ENCODE measurements at places on chromosomes 12 and 14.

DNA sequence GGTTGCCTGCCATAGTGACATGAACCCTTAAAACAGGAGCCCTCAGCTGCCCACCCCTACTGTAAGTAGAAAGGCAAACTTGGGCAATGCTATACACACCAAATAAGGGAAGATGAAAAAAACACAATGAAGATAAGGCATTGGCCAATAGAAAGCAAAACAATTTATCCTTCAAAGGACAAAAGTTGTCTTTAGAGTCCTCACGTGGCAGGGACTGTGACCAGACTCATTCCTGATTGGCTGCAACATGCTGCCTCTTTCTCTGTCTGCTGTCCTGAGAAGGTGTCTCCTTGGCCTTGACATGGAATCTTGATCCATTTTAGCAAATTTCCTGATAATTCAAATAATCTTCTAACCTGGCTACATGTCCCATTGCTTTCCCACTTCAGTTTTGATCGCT is 131.9 kb downstream of the GPR135 start:
- DNase-seq: no peak

GRCh38 chr12:124425667-124426066 is 130.8 kb downstream of the RFLNA start:
- DNase-seq: no peak

GRCh38 chr12:113162102-113163029 is 12.8 kb downstream of the CFAP73 start:
- no peak for DNase-seq

GRCh38 chr12:52296572-52297215 is 5.4 kb upstream of the KRT81 start:
- DNase-seq: no peak

DNA sequence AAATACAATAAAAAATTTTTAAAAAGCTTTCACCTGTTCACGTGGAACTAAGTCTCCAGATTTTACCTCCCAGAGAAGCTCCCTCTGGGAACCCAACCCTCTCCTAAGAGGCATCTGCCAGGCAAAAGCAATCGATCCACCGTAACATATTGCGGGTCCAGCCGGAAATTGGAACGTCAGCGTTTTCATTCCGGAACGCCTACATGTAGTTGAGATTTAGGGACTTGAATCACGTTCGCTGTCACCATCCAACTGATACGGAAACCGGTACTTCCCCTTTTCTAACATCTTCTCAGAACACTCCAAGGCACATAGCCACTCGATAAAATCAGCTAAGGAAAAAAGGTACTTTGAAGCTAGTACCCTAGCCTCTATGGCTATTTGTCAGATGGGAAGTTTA is 70.3 kb downstream of the COX16 start:
- DNase-seq: no peak

DNA sequence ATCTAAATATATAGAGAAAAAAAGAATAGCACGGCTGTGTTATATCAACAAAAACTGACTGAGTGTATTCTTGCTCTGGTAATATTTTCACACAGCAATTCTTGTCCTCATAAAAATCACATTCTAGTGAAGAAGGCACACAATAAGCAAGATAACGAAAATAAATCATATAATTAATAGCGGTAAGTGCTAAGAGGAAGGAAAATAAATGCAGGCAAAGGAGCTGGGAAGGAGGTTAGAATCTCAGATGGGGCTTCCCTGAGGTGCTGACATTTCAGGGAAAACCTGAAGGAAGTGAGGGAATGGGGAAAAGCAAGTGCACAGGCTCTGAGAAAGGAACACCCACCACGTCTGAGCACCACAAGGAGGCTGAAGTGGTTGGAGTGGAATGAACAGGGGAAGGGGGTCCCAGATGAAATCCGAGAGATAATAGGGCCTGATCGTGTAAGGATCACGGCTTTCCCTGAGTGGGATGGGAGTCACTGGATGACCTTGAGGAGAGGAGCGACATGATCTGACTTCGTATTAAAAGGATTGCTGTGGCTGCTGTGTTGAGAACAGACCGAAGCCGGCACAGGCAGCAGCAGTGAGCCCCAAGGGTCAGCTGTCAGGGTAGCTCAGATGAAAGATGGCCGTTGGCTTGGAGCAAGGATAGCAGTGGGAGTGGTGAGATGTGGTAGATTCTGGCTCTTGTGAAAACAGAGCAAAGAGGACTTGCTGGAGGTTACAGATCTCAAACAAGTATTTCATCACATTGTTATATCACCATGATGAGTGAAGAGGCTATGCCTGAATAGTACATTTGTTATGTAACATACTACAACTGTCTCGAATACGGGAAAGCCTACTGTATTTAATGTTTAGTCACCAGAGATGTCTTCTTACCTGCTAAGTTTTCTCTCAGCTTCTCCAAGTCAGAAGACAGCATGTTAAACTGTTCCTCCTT is 67.1 kb upstream of the VPS33A start:
- DNase-seq: no peak

DNA sequence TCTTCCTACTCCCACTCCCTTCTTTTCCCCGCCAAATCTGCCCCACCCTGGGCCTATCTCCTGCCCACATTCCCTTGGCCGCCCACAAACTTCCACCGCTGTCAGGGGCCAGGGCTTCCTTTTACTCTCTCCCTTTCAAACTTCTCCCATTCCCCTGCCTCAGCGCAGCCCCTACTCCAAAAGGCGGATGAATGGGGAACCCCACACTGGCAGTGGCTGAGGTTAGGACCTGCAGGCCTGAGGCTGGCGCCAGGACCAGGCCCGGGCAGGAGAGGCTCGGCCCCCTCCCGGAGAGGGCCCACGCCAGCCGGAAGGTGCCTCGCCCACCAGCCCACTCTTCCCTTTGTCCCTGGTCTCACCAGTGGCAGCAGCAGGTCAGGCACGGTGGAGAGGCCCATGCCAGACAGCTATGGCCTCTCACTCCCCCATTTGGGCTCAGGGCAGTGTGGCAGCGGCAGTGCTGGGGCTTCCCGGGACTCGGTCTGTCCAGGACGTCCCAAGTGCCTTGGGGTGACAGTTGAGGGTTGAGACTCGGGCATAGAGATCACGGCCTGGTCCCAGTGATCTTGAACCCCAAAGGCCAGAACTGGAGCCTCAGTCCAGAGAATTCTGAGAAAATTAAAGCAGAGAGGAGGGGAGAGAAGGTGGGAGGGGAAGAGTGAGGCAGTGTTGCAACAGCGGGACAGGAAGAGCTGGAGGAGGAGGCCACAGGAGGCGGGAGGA is at the start of gene TNFRSF1A:
Gene TNFRSF1A, minus strand, starts transcription at position 660 of the 723 bp plus-strand sequence. Its CDS starts 262 bp downstream, at position 398.
- peak; percentile 31 for DNase-seq

GRCh38 chr12:6294156-6295093 is 16.1 kb upstream of the PLEKHG6 start:
- DNase-seq: no peak

DNA sequence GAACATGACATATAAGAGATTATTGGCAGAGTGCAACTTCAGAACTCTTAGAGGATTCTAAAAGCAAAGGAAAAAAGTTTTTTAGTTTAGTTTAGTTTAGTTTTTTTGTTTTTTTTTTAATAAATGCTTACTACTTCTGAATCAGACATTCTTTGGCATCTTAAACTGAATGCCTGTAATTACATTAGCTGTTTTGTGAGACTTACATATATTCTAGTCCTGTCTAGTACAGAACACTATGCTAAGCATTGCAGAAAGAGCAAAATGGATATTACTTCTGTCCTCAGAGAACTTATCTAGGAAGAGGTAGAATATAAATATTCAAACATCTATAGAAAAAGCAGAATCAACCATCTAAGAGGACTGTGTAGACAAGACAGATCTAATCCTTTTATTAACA is 133.2 kb downstream of the RAD51B start:
- no peak for DNase-seq

DNA sequence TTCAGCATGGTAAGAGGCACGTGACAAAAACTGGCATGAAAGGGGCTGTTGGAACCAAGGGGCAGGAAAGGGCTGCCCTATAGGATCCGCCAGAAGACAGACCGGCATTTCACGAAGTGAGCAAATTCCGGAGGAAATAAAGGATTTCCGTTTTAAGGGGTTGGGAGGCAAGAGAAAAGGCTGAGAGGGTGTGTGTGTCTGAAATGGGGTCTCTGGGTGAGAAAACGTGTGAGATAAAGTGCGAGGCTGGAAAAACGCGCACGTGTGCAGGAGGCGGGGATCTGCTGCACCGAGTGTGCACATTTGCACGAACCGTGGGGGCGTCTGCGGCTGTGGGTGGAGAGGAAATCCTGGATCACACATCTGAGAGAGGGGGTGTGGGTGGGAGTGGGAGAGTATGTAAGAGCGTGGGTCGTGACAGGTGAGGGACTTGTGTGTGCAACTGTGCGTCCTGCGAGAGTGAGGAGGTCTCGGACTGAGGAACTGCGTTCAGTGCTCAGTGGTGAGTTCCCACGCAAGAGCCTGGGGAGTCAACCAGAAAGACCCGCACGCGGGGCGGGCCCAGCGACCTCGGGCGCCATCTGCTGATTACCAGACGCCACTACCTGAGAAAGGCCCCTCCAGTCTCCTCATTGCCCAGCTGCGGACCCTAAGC is 37.0 kb upstream of the P2RX7 start:
- peak; percentile 63 for DNase-seq

GRCh38 chr14:64684091-64684490 is 20.1 kb upstream of the PLEKHG3 start:
- no peak for DNase-seq

DNA sequence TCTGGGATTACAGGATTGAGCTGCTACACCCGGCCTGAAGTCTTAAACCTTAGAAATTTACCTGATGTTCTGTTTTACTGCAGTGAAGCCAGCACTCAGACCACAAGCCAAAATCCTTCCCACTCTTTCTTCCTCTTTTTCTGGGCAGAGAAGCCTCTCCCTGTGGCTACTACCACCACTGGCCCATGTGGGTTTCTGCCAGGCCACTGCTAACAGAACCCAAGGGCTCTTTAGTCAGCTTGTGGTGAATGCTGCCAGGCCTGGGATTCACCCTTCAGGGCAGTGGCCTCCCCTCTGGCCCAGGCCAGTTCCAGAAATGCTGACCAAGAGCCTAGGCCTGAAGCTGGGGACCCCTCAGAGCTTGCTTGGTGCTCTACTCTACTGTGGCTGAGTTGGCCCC is 35.3 kb downstream of the GAS2L3 start:
- no peak for DNase-seq

DNA sequence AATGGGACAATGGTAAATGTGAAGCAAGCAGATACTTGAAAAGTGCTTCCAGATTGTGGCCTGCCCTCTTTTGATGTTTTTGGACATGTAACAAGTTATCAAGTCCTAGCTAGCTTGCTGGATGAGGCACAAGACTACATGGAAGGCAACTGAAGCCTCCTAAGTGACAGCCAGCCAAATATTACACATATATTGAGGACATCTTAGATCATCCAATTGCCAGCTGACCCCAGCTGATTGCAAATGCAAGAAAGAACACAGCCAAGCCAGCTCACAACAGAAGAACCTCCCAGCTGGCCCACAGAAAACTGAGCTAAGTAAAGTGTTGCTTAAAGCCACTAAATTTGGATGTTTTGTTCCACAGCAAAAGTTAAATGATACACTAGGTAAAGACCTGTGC is 156.9 kb downstream of the SRGAP1 start:
- no peak for DNase-seq

GRCh38 chr12:460261-461230 is 807 bp downstream of the B4GALNT3 start:
- DNase-seq: no peak

DNA sequence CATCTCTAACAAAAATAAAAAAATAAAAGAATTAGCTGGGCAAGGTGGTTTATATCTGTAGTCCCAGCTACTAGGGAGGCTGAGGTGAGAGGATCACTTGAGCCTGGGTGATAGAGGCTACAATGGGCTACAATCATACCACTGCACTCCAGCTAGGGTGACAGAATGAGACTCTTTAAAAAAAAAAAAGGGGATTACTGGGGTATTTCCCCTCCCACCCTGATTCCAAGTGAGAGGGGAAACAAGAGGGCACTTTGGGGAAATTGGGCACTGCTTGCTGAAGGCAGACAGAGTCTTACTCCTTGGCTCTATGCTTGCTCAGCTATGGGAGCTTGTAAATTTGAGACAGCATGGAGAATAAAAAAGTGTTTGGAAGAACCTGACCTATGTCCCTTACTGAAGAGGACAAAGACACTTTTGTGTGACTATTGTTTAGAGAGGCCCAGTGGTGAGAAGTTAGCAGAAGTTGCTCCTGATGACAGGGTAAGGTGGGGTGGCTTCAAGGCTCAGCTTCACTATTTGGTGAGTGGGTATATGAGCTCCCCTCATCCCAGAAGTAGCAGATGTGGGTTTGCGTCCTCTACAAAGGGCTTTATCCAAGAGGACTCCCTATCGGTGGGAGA is 44.0 kb downstream of the KLRG1 start:
- no peak for DNase-seq

DNA sequence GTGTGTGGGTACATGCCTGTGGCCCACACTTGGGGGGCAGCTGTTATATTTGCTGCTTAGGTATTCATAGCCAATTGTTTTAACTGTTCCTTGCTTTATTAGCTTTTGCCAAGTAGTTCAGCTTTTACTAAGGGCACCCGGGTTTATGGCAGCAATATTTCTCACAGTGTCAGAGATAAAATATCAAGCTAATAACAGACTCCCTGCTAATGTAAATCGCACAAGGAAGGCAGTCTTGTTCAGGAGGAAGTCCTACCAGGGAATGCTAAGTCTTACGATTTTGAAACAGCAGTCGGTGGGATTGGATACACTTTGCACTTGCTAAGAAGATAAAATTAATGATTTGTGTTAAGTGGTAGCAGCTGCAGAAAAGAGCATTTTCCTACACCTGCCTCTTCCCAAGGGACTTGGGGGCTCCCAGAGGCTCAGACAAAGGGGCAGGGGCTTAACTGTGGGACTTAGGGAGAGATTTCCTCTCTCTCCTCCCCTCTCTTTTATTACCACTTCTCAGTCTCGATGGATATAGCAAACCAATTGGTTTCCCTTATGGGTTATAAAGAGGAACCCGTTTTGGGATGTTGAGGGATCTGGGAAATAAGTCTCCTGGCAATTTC is 175.1 kb downstream of the NRXN3 start:
- DNase-seq: no peak

DNA sequence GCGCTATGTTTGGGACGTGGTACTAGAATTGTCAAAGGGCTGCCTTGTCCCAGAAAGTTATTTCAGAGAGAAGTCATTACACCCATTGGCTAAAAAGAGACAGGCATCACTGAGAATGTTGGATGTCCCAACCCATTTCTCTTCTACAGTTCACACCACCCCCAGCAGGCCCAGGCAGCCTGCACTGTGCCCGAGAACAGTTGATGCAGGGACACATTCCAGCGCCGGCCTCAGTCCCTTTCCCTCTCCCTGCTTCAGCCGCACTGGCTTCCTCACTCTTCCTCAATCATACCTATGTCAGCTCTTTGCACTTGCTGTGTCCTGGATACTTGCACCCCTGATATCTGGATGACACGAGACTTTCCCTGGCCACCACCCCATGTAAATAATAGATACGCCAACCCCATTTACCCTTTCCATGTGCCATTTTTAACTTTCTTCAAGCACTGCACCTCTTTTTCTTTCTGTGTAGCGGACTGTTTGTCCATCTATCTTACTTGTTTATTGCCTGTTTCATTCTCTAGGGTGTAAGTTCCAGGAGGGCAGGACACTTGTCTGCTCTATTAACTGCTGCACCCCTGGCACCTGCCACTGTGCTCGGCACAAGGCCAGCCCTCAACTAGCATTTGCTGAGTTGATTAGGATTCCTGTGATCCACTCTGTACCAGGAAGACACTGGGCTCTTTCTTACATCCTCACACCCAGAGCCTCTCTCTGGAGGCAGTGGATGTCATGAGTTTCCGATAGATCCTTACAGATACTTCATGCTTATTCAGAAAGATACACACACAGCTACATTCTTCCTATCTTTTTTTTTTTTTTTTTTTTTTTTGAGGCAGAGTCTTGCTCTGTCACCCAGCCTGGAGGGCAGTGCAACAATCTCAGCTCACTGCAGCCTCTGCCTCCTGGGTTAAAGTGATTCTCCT is 76.6 kb upstream of the CEP83 start:
- no peak for DNase-seq

GRCh38 chr12:129687731-129688130 is 216.1 kb downstream of the TMEM132D start:
- DNase-seq: no peak
